ENCODE measurements at places on chromosomes 7 and 10. TPM values are rescaled to one million over a fixed set of nuclear protein-coding genes. Genes with fewer than 3 reads are reported as not detected.
A peak's percentile ranks its signal among the peaks of the same experiment; 100 is the strongest.

- no peak for DNase-seq
Measured at GRCh38 chr10:47161465-47161864, 138.5 kb upstream of the GDF10 start.

FGFR2 gene
- not detected for total RNA-seq

- DNase-seq: no peak
Measured at GRCh38 chr7:128799451-128799850, 7.7 kb downstream of the CCDC136 start.

DNA sequence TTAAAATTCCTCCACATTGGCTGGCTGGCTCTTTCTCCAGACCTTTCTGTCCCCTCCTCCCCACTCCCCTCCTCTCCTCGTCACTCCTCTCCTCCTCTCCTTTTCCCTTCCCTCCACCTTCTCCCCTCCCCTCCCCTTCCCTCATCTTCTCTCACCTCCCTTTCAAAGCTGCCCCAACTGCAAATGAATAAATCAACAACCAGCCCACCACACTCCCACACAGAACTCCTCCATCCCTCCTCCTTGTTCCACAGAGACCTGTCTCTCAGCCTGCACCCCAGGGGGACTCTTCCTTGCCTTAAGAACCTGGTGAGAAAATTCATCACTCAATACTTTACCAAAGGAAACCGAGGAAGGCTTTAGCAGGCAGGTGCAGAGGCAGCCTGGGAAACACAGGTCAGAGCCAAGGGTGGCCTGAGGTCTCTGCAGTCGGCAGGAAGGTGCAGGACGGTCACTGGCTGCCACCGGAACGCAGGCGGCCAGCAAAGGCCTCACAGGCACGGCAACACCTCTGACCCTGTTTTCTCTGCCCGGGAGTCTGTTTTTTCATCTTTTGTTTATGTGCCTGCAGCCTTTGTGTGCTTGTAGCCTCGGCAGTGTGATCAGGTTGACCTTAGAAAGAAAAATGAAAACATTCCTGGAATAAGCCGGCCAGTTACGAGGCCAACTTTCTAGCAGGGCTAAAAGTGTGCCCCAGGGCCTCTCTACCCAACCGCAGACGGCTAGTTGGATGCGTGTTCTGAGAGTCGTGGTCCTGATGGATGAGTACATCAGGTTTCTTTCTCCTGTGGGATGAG lies 207.6 kb upstream of the KLF6 start:
- DNase-seq: no peak

DNA sequence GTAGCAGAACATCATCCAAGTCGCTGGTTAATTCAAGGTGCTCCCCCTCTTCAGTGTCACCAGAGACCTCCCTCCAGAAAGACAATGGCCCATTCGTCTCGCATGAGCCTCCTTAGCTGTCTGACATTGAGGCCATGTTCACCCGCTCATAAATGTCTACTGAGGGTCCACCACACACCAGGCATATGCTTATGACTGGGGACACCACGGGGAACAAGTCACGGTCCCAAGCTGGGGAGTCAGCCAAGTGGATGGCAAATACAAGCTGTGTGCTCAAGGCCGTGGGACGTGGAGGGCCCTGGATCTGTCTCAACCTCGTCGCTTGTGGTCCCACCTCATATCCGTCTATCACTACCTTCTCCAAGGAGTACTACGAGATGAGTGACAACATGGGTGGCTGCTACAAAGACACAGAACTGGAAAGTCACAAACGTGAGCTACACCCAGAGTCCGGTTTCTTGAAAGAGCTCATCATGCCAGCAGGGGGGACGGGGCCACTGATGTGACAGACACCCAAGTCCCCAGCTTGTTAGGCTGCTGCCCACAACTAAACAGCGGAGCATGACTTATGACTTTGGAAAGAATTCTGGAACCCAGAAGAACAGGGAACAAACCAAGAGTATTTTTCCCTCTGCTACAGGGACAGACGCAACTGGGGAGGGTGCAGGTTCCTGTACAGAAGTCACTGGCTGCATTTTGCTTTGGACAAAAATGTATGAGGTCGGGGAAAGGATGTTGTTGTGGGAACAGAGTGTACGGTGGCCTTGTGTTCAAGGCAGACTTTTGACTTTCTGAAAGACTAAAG lies 189.6 kb downstream of the COBL start:
- DNase-seq: no peak

DNA sequence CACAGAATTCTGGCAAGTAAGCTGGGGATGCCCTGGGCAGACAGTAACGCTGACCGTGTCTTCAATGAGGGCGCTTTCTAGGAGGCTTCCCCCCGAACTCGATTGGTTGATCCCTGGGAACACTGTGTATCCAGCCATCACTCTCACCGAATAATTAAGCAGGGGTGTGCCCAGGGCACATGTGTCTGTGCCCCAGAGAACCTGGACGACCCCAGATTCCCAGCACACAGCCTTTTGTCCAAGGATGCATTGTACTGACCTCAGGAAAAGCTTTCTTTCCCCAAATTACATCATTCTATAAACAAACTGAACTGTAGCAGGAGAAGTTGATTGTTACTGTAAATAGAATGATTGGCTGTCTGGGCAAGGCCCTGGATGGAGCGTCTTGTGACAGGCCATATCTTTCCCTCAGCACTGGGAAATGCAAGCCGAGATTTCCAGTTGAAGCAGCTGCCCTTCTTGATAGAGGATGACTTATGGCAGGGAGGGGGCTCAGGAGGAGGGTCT lies 6.6 kb upstream of the DEPP1 start:
- no peak for DNase-seq

DNA sequence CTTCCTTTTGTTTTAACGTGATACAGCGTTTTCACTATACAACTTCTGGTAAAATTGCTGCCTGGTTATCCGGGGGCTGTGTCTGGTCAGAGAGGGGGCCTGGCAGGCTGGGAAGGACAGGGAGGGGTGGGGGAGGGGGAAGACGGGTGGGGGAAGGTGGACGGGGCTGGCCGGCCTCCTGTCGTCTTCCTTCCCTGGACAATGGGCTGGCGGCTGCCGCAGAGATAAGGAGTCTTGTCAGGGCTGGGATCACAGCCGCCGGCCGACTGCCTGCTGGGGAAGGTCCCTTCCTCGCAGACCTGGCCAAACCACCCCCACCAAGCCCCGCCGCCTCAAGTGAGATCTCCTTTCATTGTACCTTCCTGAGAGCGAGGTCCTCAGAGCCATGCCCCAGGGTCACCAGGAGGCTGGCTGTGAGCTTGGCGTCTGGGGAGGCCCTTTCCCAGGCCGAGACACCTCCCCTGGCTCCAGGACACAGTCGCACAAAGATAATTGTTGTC lies 151.2 kb upstream of the TNRC18 start:
- DNase-seq: no peak

TUBB8 gene
- not detected for total RNA-seq

DNA sequence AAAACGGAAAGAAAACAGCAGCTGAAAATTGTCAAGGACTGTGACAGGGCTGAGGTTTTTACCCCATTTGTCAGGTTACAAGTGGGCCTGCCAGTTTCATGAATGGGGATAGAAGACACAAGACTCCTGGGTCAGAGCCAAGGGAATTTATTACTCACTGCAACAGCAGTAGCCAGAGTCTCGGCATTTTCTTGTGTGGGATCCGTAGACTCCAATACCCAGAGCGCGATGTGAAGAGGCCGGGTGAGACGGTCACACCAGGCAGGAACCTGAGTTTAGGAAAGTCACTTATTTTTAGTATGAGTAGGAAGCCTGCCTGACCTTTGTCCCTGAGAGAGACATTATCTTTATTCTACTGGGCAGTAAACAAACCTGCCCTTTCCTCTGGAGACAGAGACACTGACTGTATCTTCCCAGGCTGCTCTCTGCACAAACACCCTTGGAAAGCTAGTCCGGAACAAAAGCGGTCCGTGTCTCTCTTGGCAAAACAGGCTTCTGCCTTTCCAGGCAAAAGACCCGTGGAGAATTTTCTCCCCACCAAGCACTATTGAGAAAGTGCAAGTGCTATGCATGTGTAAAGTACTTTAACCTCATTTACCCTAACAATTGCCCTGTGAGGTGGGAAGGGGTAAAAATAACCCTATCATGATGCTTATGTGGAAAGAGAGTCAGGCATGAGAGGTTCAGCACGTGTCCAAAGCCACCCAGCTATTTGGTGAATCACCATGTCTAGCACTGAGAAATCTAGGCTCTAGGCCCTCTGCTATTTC lies 58.4 kb downstream of the JCAD start:
- peak; percentile 78 for DNase-seq

NYAP1 gene
- 0.23 TPM for total RNA-seq

DNA sequence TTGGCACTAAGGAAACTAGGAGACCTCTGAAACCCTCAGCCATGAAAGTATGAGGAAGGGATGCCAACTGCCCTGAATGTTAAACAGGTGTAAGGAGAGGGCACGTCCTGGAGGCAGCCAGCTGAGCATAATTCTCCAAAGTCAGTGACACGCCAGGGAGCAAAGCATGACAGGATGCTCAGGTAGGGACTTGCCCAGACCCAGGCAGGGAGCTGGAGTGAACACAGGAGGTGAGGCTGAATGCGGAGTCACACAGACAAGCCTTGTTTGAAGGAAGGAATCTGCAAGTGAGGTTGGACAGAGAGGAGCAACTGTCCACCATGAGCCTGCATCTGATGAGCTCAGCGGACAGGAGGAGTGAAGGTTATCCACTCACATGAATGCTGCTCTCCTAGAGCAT lies 41.5 kb downstream of the KLRG2 start:
- no peak for DNase-seq

GRCh38 chr7:116595063-116595462 lies 70.2 kb downstream of the CAV1 start:
- no peak for DNase-seq

CCDC126 gene
- total RNA-seq: 12.6 TPM

WIPF3 gene
- not detected for total RNA-seq

DNA sequence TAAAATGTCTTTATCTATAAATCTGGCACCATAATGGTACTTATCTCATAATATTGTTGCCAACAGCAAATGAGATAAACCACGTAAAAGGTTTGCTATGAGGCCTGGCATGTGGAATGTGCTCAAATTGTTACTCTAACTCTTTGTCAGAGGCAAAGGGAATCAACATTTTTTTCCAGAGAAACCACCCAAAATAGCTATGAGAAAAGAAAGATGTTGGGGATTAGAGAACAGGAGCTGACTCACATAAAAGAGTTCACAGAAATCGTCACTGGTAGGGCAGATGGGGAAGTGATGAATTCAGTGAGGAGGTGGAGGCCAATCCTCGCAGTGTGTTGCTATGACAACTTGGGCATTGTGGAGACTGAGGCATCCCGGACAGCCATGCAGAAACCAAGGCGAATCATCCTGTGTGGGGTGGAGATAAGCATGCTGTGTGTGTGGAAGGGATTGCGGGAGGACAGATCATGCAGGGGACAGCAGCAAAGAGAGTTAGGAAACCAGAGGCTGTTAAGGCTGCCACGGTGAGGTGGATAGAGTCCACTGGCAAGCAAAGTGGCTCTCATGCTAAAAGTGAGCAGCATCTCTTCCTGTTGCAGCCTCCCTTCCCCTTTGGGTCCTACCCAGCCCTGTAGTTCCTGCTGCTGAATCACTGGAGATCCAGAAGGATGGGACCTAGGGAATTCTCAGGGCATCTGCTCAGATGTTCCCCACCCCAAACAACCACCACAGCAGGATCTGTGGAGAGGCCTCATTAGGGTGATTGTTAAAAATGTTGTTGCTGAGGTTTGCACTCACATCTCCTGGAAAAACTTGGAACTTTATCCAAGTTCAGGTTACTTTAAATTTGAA lies 103.9 kb downstream of the CUBN start:
- peak; percentile 100 for DNase-seq
